ENCODE measurements at places on chromosomes 1 and 21.
A peak's percentile ranks its signal among the peaks of the same experiment; 100 is the strongest.

- peak; percentile 56 for DNase-seq
Observed at GRCh38 chr1:232423591-232423990, 206.3 kb downstream of the SIPA1L2 start.

- DNase-seq: peak; percentile 69
Observed at GRCh38 chr21:45432575-45433255, 27.8 kb downstream of the COL18A1 start.

GRCh38 chr1:228105996-228106799 is 2.9 kb downstream of the MRPL55 start:
- no peak for DNase-seq

DNA sequence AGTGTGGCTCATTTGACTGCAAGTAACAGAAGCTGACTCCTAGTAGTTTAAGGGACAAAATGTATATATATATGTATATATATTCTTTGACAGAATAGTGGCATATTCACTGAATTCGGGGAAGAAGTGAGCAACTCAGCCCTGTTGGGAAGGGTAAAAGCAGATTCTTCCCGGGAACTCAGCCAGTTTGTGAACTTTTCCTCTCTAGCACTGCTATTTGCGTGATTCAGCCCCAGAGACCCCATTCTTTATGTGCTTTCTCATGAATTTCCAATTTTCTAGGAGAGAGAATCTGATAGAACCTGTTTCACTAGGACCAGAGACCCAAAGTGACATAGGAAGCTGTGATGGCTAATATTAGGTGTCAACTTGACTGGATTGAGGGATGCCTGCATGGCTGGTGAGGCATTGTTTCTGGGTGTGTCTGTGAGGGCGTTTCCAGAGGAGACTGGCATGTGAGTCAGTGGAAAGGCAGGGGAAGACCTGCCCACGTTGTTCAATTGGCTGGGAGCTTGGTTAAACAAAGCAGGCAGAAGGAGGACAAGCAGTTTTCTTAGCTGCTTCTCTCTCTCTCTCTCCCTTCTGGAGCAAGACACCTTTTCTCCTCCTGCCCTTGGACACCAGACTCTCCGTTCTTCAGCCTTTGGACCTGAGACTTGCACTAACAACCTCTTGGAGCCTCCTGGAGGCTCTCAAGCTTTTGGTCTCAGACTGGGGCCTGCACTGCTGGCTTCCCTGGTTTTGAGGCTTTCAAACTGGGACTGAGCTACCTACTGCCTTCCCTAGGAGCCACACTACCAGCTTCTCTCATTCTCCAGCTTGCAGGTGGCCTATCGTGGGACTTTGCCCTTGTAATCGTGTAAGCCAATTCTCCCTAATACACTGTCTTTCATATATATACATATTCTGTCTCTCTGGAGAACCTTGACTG is 93.4 kb upstream of the KCNK1 start:
- DNase-seq: peak; percentile 37

DNA sequence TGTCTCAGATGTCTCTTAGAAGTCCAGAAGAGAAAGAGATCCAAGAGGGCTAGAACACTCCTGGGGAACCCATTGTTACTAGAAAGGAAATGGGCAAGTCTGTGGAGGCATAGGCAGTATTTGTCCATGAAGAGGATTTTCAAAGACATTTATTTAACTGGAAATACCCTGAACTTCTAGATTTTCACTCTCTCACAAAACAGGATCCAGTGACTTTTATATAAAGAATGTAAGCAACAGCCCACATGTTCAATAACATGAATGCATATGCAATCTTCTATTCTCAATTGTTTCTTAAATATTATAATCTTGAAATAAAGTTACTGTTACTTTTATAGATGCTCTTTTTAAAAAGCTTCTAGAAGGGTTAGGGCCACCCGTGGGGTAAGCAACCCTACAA is 53.4 kb downstream of the TBX15 start:
- DNase-seq: no peak

GRCh38 chr1:152473887-152474537 is 36.6 kb upstream of the LCE5A start:
- peak; percentile 11 for DNase-seq

- peak; percentile 69 for DNase-seq
Observed at GRCh38 chr1:153945795-153946621, 510 bp downstream of the DENND4B start.

DNA sequence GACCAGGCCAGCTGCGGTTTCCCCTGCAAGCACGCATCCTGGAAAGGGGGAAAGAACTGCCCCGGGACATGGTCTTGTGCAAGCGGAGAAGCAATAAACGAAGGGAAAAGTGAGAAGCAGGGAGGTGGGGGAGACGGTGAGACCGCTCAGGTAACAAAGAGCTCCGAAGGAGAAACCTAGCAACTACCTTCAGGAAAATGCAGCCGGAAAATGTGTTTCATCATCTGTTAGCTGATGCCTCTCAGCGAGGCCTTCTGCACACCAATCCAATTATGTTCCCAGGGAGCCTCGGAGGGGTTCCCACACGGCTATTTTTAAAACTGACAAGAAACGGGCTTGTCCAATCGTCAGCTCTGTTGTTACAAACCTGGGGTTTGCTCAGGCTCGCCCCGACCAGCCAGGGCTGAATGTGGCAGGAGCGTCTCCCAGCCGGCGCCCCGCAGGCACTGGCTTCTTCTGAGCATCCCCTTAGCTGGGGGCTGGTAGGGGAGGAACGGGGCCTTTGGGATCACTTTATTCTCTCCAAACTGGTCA is 3.4 kb downstream of the RIPK4 start:
- no peak for DNase-seq

GRCh38 chr1:93239863-93240262 is 59.3 kb downstream of the CCDC18 start:
- DNase-seq: no peak

All from fibroblast of mammary gland (primary cell).